Upper lobe of right lung (tissue), 1 donor: ENCODE measurements at places on chromosomes 11 and 22. TPM values are rescaled to one million over a fixed set of nuclear protein-coding genes. Genes with fewer than 3 reads are reported as not detected.

Gene PAK1
- 28.2 TPM for total RNA-seq

Gene INS
- total RNA-seq: not detected

Gene MMP12
- 0.75 TPM for total RNA-seq

Gene KRTAP5-11
- total RNA-seq: not detected

Gene TTC36
- 1.9 TPM for total RNA-seq

Gene NAALADL1
- total RNA-seq: 10.0 TPM

DNA sequence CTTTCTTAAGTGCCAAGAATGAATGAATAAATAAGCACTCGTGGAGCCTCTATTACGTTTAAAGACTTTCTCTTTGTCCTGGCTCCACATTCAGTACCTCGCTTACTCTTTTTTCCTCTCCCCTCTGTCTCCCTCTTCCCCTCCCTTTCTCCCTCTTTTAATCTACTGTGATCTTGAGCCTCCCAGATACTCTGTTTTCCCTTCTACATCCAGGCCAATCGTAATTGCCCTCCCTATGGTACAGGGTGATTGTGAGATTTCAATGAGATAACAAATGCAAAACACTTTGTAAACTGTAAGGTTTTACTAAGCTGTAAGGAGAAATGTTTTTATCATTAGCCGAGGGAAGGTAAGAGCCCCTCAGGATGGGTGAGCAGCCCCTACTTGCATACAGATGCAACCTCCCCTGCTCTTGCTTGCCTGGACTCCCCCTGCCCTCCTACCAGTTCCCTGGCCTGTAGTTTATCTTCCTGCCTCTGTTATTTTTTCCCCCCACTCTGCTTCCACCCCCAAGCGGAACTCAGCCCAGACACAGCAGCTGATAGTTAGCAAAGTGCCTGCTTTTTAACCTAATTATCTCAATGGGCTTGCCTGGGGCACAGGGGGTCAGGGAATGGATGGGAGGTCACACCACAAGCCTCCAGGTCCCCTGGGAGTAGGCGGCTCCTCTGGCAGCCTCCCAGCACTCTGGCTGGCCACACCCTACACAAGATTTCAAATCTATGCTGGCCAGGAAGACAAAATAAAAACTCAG, 76.9 kb upstream of the CADM1 start:
- H3K36me3 ChIP-seq: no peaks in the 10 kb centered on the region
- H3K27me3 ChIP-seq: no peaks in the 10 kb centered on the region
- DNase-seq: no peak
- H3K27ac ChIP-seq: no peak overlapping the region
- H3K4me3 ChIP-seq: no peak overlapping the region

GRCh38 chr11:31804312-31805036, 6.6 kb downstream of the PAX6 start:
- H3K4me1 ChIP-seq: peaks cover 8% of the 10 kb centered on the region
- peaks cover 100% of the 10 kb centered on the region for H3K27me3 ChIP-seq
- H3K36me3 ChIP-seq: no peaks in the 10 kb centered on the region
- H3K27ac ChIP-seq: no peak overlapping the region
- no peak for DNase-seq

- no peaks in the 10 kb centered on the region for H3K36me3 ChIP-seq
- H3K27ac ChIP-seq: no peak overlapping the region
Observed at GRCh38 chr11:131385763-131386390, 15.5 kb downstream of the NTM start.

GRCh38 chr11:12165237-12165875, 55.0 kb downstream of the MICAL2 start:
- no peak overlapping the region for H3K27ac ChIP-seq
- no peaks in the 10 kb centered on the region for H3K27me3 ChIP-seq
- H3K36me3 ChIP-seq: peaks cover 20% of the 10 kb centered on the region
- H3K4me1 ChIP-seq: peaks cover 29% of the 10 kb centered on the region
- DNase-seq: peak; percentile 46

DNA sequence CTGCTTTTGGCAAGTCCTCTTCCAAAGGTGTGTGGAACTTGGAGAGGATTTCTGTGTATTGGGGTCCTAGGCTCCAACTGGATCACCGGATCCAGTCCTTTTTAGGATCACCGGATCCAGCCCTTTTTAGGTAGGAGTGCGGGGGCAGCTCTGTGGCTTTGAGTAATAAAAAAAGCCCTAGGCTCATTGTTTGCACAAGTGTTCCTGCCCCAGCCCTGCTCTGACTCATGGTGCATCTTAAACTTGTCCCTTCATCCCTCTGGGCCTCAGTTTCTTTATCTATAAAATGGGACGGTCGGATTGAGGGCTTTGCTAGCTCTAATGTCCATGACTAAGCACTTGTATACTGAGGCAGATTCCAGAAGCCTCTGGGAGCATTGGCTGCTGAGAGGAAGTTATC, 22.7 kb upstream of the CD44 start:
- no peaks in the 10 kb centered on the region for H3K36me3 ChIP-seq
- no peak overlapping the region for H3K4me3 ChIP-seq
- H3K27ac ChIP-seq: no peak overlapping the region
- DNase-seq: no peak
- H3K4me1 ChIP-seq: peaks cover 10% of the 10 kb centered on the region

- H3K4me3 ChIP-seq: no peak overlapping the region
- no peak for DNase-seq
- H3K4me1 ChIP-seq: no peaks in the 10 kb centered on the region
- H3K27ac ChIP-seq: no peak overlapping the region
- no peaks in the 10 kb centered on the region for H3K36me3 ChIP-seq
Observed at GRCh38 chr11:75654314-75654713, 14.5 kb downstream of the MAP6 start.

- H3K27ac ChIP-seq: no peak overlapping the region
- no peak overlapping the region for H3K4me3 ChIP-seq
- no peaks in the 10 kb centered on the region for H3K27me3 ChIP-seq
- H3K36me3 ChIP-seq: no peaks in the 10 kb centered on the region
- DNase-seq: no peak
Observed at GRCh38 chr11:11740073-11740702, 101.6 kb upstream of the USP47 start.

DNA sequence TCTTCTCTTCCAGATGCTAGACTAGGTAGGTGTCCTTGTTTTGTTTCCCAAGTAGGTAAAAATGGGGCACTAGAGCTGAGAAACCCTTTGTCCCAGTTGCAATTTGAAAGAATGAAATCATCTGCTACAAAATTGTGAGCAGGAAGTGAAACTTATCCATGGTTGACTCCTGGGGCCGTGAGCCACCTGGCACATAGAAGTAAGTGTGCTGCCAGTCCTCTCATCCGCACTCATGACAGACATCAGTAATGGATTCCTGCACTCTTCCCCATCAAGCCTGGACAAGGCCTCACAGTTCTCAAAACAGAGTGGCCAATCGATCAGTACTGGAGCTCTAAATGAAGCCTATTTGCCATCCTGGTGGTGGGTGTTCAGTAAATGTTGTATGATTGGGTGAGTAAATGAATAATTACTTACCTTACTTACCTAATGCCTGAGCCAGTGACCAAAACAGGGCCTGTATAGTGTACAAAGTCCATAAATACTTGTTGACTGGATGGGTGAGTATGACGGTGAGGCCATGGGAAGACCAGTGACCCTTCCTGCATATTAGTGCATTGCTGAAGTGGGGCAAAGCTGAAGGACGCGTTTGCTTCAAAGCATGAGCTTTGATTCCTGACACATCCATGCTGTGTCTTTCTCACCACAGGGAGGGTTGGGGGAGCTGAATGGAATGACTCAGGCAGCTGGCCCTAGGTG, 68.9 kb upstream of the HEPHL1 start:
- H3K27ac ChIP-seq: no peak overlapping the region
- H3K27me3 ChIP-seq: no peaks in the 10 kb centered on the region
- H3K4me3 ChIP-seq: no peak overlapping the region
- no peaks in the 10 kb centered on the region for H3K36me3 ChIP-seq
- DNase-seq: no peak

- peak overlapping the region; percentile 45 for H3K27ac ChIP-seq
- no peaks in the 10 kb centered on the region for H3K27me3 ChIP-seq
- H3K4me1 ChIP-seq: peaks cover 22% of the 10 kb centered on the region
- no peak for DNase-seq
- H3K36me3 ChIP-seq: no peaks in the 10 kb centered on the region
- H3K4me3 ChIP-seq: no peak overlapping the region
Observed at GRCh38 chr22:40238425-40239344, 61.0 kb downstream of the TNRC6B start.

- H3K4me1 ChIP-seq: no peaks in the 10 kb centered on the region
- no peak overlapping the region for H3K4me3 ChIP-seq
- H3K27ac ChIP-seq: no peak overlapping the region
- no peaks in the 10 kb centered on the region for H3K27me3 ChIP-seq
- no peaks in the 10 kb centered on the region for H3K36me3 ChIP-seq
Observed at GRCh38 chr11:70603114-70603755, 204.9 kb downstream of the CTTN start.

- H3K4me1 ChIP-seq: no peaks in the 10 kb centered on the region
- no peak for DNase-seq
- no peaks in the 10 kb centered on the region for H3K36me3 ChIP-seq
- H3K27ac ChIP-seq: no peak overlapping the region
- H3K4me3 ChIP-seq: no peak overlapping the region
Observed at GRCh38 chr11:112831969-112832766, 129.1 kb upstream of the NCAM1 start.

- no peaks in the 10 kb centered on the region for H3K27me3 ChIP-seq
- H3K4me1 ChIP-seq: peaks cover 35% of the 10 kb centered on the region
- H3K27ac ChIP-seq: peak overlapping the region; percentile 58
- no peaks in the 10 kb centered on the region for H3K36me3 ChIP-seq
- H3K4me3 ChIP-seq: peak overlapping the region; percentile 62
- peak; percentile 89 for DNase-seq
Observed at GRCh38 chr22:50184004-50184901, 1.5 kb upstream of the TRABD start.

- no peak for DNase-seq
- H3K27me3 ChIP-seq: no peaks in the 10 kb centered on the region
- no peaks in the 10 kb centered on the region for H3K4me1 ChIP-seq
Observed at GRCh38 chr22:41885516-41885915, 29.4 kb downstream of the SHISA8 start.

DNA sequence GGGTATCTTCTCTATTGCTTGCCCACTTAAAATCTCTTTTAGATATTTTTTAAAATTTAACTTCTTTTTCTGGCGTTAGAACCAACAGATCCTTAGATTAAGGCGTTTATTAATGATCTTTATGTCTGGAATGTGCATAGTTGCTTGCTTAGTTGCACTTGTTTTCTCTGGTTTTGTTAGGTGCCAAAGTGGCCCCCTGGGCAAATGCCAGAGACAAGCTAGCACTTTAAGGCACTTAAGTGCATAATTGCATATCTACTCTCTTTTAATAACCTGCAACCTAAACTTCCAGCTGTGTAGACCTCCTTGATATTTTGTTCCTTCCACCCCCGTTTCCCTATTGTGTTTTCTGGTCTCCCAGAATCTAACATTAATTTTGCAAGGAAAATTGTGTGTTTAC, 3.3 kb downstream of the RBM4 start:
- DNase-seq: no peak
- H3K36me3 ChIP-seq: peaks cover 71% of the 10 kb centered on the region
- peaks cover 77% of the 10 kb centered on the region for H3K4me1 ChIP-seq
- no peak overlapping the region for H3K27ac ChIP-seq
- H3K27me3 ChIP-seq: no peaks in the 10 kb centered on the region

DNA sequence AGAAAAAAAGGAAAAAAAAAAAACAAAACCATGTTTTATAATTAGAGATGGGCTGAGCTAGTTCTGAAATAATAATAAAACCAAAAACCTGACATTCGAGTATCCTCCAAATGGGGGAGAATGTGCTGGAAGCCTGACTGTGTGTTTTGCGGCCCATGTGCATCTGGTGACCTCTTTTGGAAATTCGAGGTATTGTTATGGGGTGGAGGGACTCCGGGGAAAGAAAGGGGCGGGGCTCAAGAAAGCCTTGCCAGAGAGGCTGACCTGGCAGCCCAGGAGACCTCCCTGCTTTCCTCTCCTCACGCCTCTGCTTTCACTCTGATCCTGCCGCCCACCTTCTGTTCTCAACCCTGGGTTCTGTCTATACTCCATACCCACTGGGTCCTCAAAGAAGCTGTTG, 72.9 kb downstream of the CTTN start:
- no peaks in the 10 kb centered on the region for H3K36me3 ChIP-seq
- H3K27me3 ChIP-seq: no peaks in the 10 kb centered on the region
- no peaks in the 10 kb centered on the region for H3K4me1 ChIP-seq
- no peak overlapping the region for H3K4me3 ChIP-seq

- H3K4me3 ChIP-seq: no peak overlapping the region
- no peak overlapping the region for H3K27ac ChIP-seq
- no peaks in the 10 kb centered on the region for H3K27me3 ChIP-seq
- no peaks in the 10 kb centered on the region for H3K4me1 ChIP-seq
- DNase-seq: no peak
- peaks cover 5% of the 10 kb centered on the region for H3K36me3 ChIP-seq
Observed at GRCh38 chr22:29967461-29967860, 84.5 kb downstream of the MTMR3 start.

DNA sequence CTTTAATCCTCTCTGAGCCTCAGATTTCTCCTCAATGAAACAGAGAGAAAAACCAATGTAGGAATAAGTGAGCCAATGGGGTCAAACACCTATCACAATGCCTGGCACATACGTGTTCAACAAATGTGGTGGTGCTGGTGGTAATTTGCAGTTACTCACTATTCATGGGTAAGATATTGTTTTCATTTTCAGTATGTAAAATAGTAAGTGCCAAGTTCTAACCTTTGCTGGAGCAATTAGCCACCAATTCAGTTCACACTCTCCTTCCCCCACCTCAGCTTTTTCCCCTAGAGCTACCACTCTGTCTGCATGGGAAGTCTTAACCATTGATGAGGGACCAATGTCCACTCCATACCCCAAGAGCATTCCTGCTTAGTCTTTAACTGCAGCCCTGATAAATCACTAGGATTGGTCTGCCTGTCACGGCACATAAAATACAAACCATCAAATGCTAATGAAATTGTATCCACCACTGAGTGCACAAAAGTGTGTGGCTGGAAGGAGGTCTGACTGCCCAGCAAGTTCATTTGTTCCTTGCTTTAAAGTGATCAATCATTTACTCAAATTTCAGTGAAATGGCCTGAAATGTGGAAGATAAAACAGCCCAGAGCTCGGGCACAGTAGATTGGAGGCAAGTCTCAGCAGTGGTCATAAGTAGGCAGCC, 187.4 kb upstream of the API5 start:
- H3K4me3 ChIP-seq: no peak overlapping the region
- no peaks in the 10 kb centered on the region for H3K36me3 ChIP-seq
- no peaks in the 10 kb centered on the region for H3K27me3 ChIP-seq
- no peak overlapping the region for H3K27ac ChIP-seq
- no peaks in the 10 kb centered on the region for H3K4me1 ChIP-seq
- DNase-seq: no peak

GRCh38 chr22:36144886-36145541, 15.5 kb downstream of the APOL3 start:
- no peak for DNase-seq
- H3K27me3 ChIP-seq: no peaks in the 10 kb centered on the region
- no peak overlapping the region for H3K4me3 ChIP-seq
- peaks cover 52% of the 10 kb centered on the region for H3K36me3 ChIP-seq
- H3K4me1 ChIP-seq: peaks cover 13% of the 10 kb centered on the region

DNA sequence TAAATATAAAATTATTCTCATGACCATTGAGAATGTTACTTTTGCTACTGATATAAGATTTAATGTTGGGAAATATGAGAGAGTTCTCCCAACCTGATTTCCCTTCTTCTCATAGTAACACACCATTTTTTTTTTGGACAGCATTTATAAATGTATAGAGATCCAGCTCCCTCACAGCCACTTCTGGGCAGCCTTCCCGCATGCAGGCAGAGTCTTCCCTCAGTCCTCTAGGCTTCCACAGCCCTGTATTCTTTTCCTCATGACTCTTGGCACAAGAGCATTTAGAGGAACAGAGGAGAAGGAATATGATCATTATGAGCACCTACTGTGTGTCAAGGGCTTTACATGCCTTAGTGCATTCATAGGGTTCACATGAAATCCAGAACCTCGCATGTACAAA, 9.0 kb downstream of the DTX4 start:
- no peak for DNase-seq
- no peak overlapping the region for H3K27ac ChIP-seq
- H3K36me3 ChIP-seq: peaks cover 14% of the 10 kb centered on the region
